ENCODE measurements at places on chromosomes 16 and 17.
A peak's percentile ranks its signal among the peaks of the same experiment; 100 is the strongest.

DNA sequence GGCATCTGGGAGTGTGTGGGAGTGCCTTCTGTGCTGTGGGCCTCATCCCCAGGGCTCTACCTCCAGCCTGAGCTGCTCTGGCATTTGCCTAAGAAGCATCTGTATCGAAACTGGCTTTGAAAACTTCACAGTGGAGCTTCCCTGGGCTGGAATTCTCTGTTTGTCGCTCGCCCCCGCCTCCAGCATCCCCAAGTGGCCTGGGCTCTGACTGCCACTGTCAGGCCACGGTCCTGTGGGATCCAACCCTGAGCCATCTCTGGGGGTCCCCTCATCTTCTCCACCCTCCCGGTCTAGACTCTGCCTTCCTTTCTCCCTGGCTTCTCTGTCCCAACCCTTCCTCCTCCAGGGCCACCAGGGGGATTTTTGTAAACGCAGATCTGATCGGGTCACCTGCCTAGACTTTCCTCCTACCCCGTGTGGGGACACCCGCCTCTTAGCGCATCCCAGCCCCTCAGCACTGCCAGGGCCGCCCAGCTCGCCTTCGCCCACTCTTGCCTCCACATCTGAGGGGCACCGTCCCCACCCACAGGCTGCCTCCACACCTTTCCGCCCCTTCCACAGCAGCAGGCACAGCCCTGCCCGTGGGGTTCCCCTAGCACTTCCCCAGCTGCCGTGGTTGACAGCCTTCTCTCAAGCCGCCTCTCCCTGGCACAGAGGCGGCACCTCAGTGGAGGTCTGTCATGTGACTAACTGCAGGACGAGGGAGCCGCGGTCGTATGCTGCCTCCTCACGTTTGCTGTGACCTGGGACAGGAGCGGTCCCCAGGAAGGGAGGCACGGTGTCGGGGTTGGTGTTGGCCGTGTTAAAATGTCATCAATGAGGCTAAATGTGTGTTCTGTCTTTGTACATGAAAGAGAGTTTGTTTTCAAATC, 12.0 kb downstream of the TBC1D24 start:
- DNase-seq = peak; percentile 55

DNA sequence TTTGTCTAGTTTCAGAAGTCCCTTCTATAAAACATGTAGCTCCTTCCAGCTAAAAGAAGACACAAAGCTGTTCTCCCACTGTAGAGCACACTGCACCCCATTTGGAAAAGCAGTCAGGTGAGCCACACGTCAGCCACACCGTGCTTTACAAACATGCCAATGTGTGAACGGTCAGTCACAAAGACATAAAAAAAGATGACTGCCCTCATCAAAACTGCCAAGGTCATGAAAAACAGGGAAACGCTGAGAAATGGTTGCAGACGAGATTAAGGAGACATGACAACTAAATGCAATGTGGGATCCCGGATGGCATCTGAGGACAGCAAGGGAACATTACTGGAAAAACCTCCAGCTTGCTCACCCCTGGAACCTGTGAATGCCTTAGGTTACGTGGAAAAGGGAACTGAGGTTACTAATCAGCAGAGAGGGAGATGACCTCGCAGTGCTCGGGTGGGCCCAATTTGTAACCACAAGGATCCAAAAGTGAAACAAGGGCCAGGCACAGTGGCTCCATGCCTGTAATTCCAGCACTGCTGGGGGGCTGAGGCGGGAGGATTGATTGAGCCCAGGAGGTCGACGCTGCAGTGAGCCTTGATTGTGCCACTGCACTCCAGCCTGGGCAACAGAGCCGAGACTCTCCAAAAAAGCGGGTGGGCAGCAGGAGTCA, 8.1 kb downstream of the ANKRD11 start:
- no peak for DNase-seq

DNA sequence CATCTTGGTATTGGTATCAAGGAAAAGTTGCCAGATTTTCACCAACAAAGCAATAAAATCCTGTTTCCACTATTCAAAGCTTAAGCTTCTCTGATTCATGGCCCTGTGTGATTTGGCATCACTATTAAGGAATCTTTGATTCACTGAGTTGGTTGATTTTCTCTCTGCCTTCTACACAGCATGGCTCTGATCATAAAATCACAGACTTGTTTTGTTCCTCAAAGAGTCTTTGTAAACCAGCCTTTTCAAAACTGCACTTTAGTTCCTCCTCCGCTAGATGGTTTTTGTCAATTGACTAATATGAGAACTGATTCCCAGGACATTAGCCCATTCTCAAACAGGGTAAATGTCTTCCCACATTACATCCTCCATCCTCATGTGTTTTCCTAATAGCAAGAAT, 197.6 kb downstream of the DNAH9 start:
- DNase-seq = no peak

DNA sequence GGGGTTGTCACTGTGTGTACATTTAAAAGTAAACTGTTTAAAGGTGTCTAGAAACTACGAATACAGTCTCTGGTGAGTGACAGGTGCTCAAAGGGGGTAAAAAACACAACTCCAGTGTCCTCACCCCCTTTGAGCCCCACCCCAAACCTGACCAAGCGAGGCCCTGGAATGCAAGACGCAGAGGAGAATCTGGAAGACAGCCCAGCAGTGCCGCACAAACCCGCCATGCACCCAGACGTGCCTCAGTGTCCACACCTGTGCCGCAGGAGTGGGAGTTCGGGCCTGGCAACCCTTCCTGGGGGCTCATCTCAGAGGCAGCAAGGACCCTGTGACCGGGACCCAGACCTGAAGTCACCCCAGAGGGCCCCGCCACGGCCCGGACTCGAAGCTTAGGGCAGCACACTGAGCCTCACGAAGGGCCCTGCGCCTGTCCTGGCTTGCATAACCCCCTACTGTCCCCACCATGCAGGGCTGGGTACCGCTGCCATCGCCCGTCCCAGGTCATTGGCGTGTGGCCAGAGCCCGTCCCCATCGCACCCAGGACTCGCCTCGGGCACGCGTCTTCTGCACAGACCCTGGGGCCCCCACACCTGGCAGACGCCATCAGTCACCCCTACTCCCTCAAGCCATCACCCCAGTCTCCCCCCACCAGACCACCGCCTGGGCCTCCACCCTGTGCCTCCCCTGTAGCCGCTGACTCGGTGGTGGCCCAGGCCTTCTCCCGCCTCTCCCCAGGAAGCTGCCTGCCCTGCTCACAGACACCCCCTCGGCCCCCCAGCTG, 33.0 kb upstream of the ZC3H18 start:
- no peak for DNase-seq

DNA sequence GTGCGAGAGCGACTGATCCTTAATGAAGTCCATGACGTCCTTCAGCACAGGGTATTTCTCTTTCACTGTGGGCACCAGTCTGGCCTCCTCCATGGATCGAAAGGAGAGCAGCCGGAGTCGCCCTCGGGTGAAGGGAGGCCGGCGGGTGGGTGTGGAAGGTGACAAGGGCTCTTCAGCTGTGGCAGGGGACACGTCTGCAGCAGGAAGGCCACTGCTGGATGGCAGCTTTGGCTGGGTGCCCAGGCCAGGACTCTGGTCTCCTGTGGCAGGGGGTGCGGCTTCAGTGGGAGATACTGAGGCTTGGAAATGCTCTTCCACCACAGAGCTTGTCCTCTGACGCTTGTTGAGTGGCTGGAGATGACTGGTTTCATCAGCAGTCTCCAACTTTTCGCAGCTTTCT, 78.5 kb downstream of the ZZEF1 start:
- DNase-seq = no peak

GRCh38 chr17:66929591-66929990, 34.9 kb upstream of the CACNG4 start:
- no peak for DNase-seq

- DNase-seq = no peak
Observed at GRCh38 chr17:76883744-76884525, 15.7 kb downstream of the MGAT5B start.

- DNase-seq = no peak
Observed at GRCh38 chr17:45783593-45784292, 377 bp upstream of the CRHR1 start.

- no peak for DNase-seq
Observed at GRCh38 chr17:8785547-8786413, 13.4 kb downstream of the MFSD6L start.

- no peak for DNase-seq
Observed at GRCh38 chr16:30144917-30145316, 21.9 kb upstream of the MAPK3 start.

- no peak for DNase-seq
Observed at GRCh38 chr17:81858170-81858966, 2.0 kb downstream of the P4HB start.

DNA sequence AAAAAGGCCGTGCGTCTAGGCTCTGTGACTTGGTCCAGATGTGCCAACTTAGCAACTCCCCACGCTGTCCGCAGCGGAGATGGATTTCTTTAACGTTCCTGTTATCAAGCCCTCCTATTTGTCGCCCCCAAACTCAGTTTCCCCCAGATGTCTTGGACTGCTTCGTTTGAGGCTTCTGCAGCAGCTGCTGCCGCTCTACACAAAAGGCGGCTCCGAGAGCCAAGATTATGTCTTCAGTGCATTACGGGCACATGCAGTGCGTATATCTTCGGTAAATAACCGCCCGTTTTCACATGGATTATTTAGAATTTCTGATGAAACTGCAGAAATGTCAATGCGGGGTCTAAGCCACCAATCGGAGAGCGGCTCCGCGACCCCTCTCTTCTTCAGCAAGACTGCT, 240.6 kb upstream of the ZFHX3 start:
- no peak for DNase-seq

DNA sequence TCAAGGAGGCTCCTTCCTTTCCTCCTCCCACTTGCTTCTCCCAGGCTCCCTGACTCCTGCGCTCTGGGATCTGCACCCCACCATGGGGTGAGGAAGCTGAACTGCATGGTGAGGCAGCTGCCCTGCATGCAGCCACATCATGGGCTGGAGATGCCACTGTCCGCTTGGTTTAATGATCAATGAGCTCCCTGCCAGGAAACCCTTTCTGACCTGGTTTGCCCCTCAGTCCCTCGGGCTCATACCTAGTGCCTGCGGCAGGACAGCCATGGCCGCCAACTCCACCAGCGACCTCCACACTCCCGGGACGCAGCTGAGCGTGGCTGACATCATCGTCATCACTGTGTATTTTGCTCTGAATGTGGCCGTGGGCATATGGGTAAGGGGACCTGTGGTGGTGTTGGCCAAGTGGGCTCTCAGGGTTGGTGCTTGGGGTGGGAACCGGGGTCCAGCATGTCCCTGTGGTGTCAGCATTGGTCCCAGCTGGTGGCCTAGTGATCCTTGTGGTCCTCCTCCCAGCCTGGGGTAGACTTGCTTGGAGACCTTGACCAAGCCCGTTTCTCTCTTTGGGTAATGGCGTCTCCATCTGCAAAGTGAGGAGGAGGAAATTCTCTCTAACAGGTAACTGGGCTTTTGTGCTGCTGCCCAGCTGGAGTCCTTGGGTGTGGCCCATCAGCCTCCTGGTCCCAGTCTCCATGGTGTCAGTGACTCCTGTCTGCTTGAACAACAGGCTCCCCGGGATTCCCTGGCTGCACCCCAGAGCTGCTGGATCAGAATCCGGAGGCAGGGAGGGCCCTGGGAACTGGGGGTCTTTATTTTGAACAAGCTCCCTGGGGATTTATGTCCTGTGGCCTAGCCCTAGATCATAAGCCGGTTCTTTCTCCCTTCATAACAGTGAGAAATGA, at the start of gene SLC5A10:
Gene SLC5A10 (plus strand): TSS at position 225 of the 902 bp plus-strand sequence. CDS start 41 bp downstream, at position 266.
- DNase-seq = no peak

GRCh38 chr17:3157218-3157617, 29.9 kb upstream of the OR1G1 start:
- DNase-seq = no peak

DNA sequence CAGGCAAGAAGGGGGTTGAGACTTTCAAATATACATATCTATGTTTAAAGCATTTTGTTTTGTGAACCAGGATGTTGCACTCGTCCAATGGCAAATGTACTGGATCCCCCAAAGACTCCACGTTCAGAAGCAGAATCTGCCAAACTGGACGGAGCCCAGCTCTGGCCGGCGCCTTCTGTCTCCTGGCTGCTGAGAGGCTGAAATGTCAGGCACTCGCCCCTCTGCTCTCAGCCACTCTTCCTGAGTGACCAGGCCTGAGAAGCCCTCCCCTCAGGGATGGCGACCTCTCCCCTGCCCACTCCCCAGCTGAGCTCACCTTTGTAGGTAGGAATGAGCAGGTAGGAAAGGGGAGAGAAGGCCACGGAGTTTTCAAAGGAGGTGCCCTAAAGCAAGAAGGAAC, 187.5 kb upstream of the FOXF1 start:
- DNase-seq = no peak

GRCh38 chr17:80468781-80469493, 7.5 kb downstream of the NPTX1 start:
- DNase-seq = no peak
